Placental epithelial cell (primary cell): ENCODE measurements at places on chromosomes 12 and 14. TPM values are rescaled to one million over a fixed set of nuclear protein-coding genes. Genes with fewer than 3 reads are reported as not detected.

Gene KLRC4
- 1.2 TPM in 1 of 2 replicates, not detected in the other for total RNA-seq

Gene GLI1
- total RNA-seq = 0.39 and 0.76 TPM in 2 replicates

Gene RIN3
- total RNA-seq = 2.8 and 4.7 TPM in 2 replicates

Gene STAC3
- total RNA-seq = 0.39 TPM in 1 of 2 replicates, not detected in the other

Gene SIRT4
- 0.98 and 3.5 TPM in 2 replicates for total RNA-seq

Gene KIF5A
- under 0.01 and 0.11 TPM in 2 replicates for total RNA-seq

Gene SLC38A4
- total RNA-seq = 0.33 TPM in 1 of 2 replicates, not detected in the other

Gene SERPINA1
- total RNA-seq = under 0.01 and 0.22 TPM in 2 replicates

Gene AQP2
- total RNA-seq = not detected in 2 replicates

Gene MDGA2
- total RNA-seq = 0.33 TPM in 1 of 2 replicates, not detected in the other

Gene BDKRB1
- total RNA-seq = not detected in 2 replicates

Gene TUNAR
- not detected in 2 replicates for total RNA-seq

Gene MMP19
- 4.7 and 4.9 TPM in 2 replicates for total RNA-seq

Gene POTEG
- not detected in 2 replicates for total RNA-seq

Gene MAGOHB
- 12.5 and 20.0 TPM in 2 replicates for total RNA-seq

Gene UNG
- 35.5 and 35.7 TPM in 2 replicates for total RNA-seq

Gene ARHGDIB
- total RNA-seq = 81.7 and 223 TPM in 2 replicates

Gene OASL
- not detected in 2 replicates for total RNA-seq

Gene CMA1
- not detected in 2 replicates for total RNA-seq

Gene GDF11
- 1.6 and 5.3 TPM in 2 replicates for total RNA-seq

Gene ARF6
- total RNA-seq = 80.9 and 104 TPM in 2 replicates

Gene NFYB
- 8.0 and 10.2 TPM in 2 replicates for total RNA-seq

Gene KRT7
- total RNA-seq = 636 and 2,495 TPM in 2 replicates
